ENCODE measurements at places on chromosomes 1 and 21. TPM values are rescaled to one million over a fixed set of nuclear protein-coding genes. Genes with fewer than 3 reads are reported as not detected.

DNA sequence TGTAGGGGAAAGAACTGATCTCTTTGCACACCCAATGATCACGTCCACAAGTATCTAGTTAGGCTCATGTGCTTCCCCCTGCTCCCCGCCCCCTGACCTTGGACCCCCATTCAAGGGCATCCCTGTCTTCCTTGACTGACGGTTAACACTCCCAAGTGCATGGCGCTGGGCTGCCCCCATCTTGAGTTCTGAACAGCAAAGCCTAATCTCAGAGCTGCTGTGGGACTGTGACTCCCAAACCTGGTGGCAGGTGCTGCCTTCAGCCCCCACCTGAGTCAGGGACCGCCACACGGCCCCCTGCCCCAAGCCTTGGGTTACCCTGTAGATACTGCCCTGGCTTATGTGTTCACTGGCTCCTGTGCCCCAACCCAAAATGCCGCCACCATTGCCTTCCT is 925 bp downstream of the TNNI1 start:
- no peak for DNase-seq
- peaks cover 9% of the 10 kb centered on the region for H3K36me3 ChIP-seq
- peak overlapping the region; percentile 81 for H3K27ac ChIP-seq

Gene MEGF6
- 4.6 TPM for total RNA-seq

DNA sequence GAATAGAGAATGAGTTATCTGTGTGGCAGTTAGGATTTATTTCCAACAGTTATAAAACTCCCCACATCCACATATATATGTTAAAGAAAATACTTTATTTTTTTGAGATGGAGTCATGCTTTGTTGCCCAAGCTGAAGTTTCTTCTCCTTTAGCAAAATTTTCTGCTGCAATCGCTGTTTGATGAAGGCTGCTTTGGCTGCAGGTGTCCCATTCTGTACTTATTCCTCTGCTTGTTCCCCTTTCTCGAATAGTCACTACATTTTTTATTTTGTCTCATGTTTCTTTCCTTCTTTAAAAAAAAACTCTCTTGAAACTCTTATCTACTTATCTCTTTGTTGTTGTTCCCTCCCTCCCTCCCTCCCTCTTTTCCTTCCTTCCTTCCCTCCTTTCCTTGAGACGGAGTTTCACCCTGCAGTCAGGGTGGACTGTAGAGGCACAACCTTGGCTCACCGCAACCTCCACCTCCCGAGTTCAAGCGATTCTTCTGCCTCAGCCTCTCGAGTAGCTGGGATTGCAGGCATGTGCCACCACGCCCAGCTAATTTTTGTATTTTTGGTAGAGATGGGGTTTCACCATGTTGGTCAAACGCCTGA is 10.6 kb downstream of the OR2W3 start:
- no peaks in the 10 kb centered on the region for H3K27me3 ChIP-seq
- peak overlapping the region; percentile 1 for H3K4me3 ChIP-seq
- DNase-seq = no peak
- no peaks in the 10 kb centered on the region for H3K36me3 ChIP-seq

DNA sequence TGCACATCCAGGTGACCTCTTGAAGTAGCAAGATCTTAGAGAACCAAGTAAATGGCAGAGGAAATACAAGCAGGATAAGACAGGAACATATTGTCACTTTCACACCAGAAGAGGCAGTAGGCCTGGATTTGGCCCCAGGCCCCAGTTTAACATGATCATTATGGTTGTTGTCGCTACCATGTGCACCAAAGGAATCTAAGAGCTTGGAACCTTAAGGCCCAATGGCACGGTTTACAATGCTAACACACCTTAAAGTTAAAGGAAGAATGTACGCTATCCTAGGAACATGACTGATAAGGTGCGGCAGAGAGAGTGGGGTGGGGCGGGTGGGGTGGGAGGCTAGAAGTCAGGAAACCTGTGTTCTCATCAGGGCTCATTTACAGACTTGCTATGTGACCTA is 147.5 kb downstream of the ROR1 start:
- H3K4me1 ChIP-seq = peaks cover 19% of the 10 kb centered on the region
- no peaks in the 10 kb centered on the region for H3K27me3 ChIP-seq
- no peak overlapping the region for H3K4me3 ChIP-seq
- no peaks in the 10 kb centered on the region for H3K36me3 ChIP-seq

Gene FAAH
- 7.9 TPM for total RNA-seq

DNA sequence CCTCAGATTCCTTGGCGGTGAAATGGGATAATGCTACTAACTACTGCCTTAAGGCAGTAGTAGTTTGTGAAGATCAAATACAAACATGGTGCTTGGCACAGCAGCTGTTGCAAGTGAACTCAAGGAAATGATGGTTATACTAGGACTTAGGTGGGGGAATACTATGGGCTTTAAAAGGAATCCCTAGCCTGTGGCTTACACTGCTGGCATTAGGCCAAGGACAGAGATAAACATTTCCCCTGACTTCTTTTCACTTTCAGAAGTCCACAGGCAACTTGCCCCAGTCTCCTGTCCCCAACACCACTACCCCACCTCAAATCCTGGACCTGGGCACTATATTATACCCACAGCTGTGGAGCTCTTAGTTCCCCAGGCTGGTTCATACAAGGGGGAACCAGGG is 13.1 kb upstream of the VAMP4 start:
- H3K27ac ChIP-seq = no peak overlapping the region
- H3K4me3 ChIP-seq = no peak overlapping the region
- no peak for DNase-seq
- no peaks in the 10 kb centered on the region for H3K27me3 ChIP-seq

DNA sequence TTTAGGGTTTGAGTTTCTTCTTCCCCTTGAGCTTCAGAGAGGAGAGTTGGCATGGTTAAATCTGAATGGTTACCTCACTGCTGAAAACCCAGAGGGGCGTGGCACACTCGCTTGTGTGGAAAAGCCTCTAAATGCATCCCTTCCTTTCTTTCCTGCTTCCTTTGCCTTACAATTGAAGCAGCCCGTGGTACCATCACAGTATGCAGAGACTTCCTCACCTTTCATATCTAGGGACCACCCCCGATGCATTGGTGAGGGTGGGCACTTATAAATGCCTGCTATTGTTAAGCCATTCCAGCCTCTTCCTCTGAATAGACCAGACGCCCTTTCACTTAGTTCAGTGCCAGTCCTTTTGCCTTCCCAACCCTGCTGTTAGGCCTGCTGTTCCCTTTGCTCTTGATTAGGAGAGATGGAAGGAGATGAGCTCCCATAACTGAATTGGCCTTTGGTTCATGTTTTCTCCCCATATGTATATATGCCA is 21.9 kb upstream of the LAX1 start:
- H3K4me3 ChIP-seq = no peak overlapping the region
- H3K4me1 ChIP-seq = peaks cover 20% of the 10 kb centered on the region
- H3K27me3 ChIP-seq = no peaks in the 10 kb centered on the region
- no peak overlapping the region for H3K27ac ChIP-seq
- peak; percentile 39 for DNase-seq
- peaks cover 2% of the 10 kb centered on the region for H3K36me3 ChIP-seq

Gene DMBX1
- not detected for total RNA-seq

Gene RHD
- 0.12 TPM for total RNA-seq

DNA sequence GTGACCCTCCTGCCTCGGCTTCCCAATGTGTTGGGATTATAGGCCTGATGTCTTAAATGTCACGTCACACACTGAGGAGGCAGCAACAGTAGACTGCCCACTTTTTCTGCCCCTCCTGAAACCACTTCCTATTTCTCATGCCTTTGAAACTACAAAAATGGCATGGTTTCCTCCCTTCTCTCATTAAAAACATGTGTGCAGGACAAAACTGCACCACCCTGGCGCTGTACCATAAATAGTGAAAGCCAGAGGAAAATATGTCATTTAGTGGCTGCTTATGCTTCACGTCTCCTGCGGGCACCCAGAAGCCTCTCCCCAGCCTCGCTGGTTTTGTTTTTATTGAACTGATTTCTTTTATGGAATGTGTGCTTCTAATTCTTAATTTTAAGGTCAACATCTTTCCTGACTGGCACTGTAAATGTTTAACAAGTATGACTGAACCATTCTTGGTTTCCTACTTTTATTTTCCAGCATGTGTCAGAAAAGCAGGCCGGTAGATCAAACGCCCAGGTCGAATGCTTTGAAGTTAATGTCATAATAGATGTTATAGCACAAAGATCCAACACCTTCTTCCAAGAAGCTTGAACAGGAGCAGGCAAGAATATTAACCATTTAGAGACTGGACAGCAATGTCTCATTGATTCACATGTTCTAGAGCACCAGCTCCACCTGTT is 59.6 kb upstream of the C1orf87 start:
- no peak overlapping the region for H3K4me3 ChIP-seq
- no peaks in the 10 kb centered on the region for H3K36me3 ChIP-seq
- no peaks in the 10 kb centered on the region for H3K4me1 ChIP-seq
- H3K27me3 ChIP-seq = no peaks in the 10 kb centered on the region

GRCh38 chr21:26067836-26068594 is 102.6 kb downstream of the APP start:
- H3K27ac ChIP-seq = no peak overlapping the region
- H3K4me3 ChIP-seq = no peak overlapping the region
- no peak for DNase-seq
- H3K36me3 ChIP-seq = no peaks in the 10 kb centered on the region
- no peaks in the 10 kb centered on the region for H3K27me3 ChIP-seq

- H3K4me1 ChIP-seq = no peaks in the 10 kb centered on the region
- no peak overlapping the region for H3K27ac ChIP-seq
- H3K36me3 ChIP-seq = no peaks in the 10 kb centered on the region
- no peak for DNase-seq
- no peaks in the 10 kb centered on the region for H3K27me3 ChIP-seq
These were observed 28.7 kb upstream of the RGS5 start for GRCh38 chr1:163231385-163231784.

DNA sequence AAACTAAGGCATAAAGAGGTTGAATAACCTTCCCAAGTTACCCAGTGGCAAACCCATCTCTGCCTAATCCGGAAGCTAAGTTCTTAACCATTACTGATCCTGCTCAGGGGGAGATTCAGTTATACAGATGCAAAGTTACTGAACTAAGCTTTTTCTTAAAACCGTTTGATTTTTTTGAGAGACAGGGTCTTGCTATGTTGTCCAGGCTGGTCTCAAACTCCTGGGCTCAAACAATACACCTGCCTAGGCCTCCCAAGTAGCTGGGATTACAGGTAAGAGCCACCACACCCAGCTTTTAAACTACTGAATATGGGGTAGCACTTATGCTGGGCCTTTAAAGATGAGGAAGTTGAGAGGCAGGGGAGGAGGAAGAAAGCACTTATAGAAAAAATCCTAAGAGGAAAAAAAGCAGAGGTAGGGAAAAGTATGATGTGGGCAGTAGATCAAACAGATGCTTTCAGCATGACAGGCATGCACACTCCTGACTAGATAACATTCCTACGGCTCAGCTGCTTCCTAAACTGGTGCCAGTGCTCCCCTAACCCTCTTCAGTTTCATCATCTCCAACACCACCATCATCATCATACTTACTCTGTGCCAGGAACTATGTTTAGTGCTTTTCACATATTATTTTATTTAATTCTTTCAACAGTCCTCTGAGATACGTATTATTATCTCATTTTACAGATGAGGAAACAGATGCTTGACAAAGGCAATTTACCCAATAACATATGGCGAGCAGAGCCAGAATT is 5.8 kb downstream of the PAFAH2 start:
- peak overlapping the region; percentile 42 for H3K27ac ChIP-seq
- no peak overlapping the region for H3K4me3 ChIP-seq
- H3K4me1 ChIP-seq = peaks cover 72% of the 10 kb centered on the region
- no peak for DNase-seq
- H3K27me3 ChIP-seq = no peaks in the 10 kb centered on the region

- H3K4me1 ChIP-seq = no peaks in the 10 kb centered on the region
- H3K27me3 ChIP-seq = no peaks in the 10 kb centered on the region
- no peaks in the 10 kb centered on the region for H3K36me3 ChIP-seq
These were observed 20.1 kb downstream of the SIM2 start for GRCh38 chr21:36718951-36719501.

Gene KLF17
- total RNA-seq = not detected

DNA sequence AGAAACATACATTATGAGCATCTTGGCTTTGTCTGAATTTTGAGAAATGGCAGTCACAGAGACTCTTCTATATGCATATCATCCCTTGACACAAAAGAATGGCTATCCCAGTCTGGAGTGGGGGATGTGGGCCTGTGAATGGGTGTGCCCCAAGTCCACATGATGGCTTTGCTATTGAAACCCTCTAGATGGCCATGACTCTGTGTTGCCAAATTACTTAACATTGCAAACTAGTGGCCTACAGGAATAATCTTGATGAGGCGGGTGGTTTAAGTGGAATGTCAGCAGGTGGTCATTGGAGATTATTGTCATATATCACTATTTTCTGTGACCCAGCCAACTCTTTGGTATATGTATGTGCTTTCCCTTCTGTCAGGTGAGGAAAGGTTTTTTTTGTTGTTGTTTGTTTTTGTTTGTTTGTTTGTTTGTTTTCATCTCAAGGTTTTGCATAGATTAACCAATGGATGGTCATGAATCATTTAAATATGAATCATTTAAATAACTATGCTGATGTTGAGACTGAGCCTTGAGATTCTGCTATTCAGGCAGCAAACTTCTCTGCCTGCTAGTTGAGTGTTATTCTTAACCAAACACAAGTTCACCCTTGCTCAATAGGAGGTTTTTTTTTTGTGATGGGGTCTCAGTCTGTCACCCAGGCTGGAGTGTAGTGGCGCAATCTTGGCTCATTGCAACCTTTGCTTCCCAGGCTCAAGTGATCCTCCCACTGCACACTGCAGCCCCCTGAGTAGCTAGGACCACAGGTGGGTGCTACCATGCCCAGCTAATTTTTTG is 103.0 kb downstream of the NOS1AP start:
- H3K4me1 ChIP-seq = no peaks in the 10 kb centered on the region
- no peak for DNase-seq
- no peak overlapping the region for H3K27ac ChIP-seq
- H3K4me3 ChIP-seq = no peak overlapping the region
- no peaks in the 10 kb centered on the region for H3K36me3 ChIP-seq

- DNase-seq = no peak
- no peaks in the 10 kb centered on the region for H3K4me1 ChIP-seq
- no peaks in the 10 kb centered on the region for H3K36me3 ChIP-seq
- H3K27me3 ChIP-seq = no peaks in the 10 kb centered on the region
- no peak overlapping the region for H3K27ac ChIP-seq
- no peak overlapping the region for H3K4me3 ChIP-seq
These were observed 82.3 kb downstream of the HMCN1 start for GRCh38 chr1:185816460-185816859.

Gene RHBG
- not detected for total RNA-seq

Gene HAPLN2
- total RNA-seq = 0.28 TPM

Gene DDAH1
- total RNA-seq = 8.2 TPM

- H3K27ac ChIP-seq = peak overlapping the region; percentile 10
- peaks cover 54% of the 10 kb centered on the region for H3K36me3 ChIP-seq
- DNase-seq = no peak
- H3K4me1 ChIP-seq = peaks cover 35% of the 10 kb centered on the region
- no peak overlapping the region for H3K4me3 ChIP-seq
These were observed 65.6 kb upstream of the EDEM3 start for GRCh38 chr1:184820218-184820750.

- DNase-seq = no peak
- H3K4me1 ChIP-seq = no peaks in the 10 kb centered on the region
- no peak within 1 kb of the TSS for H3K27ac ChIP-seq
- H3K36me3 ChIP-seq = no peaks in the 10 kb centered on the region
These were observed at the start of gene GJB4 for GRCh38 chr1:34759503-34760357. Gene GJB4, plus strand, starts transcription at chr1:34759740. Its CDS starts 1,515 bp downstream, at chr1:34761255.

Gene TDRD5
- not detected for total RNA-seq

- H3K4me3 ChIP-seq = no peak overlapping the region
- no peak for DNase-seq
- H3K4me1 ChIP-seq = peaks cover 37% of the 10 kb centered on the region
- H3K27me3 ChIP-seq = no peaks in the 10 kb centered on the region
These were observed 205.5 kb upstream of the HOOK1 start for GRCh38 chr1:59609245-59609644.

GRCh38 chr1:9439074-9439761 is 100.0 kb upstream of the SLC25A33 start:
- H3K36me3 ChIP-seq = no peaks in the 10 kb centered on the region
- H3K4me1 ChIP-seq = peaks cover 85% of the 10 kb centered on the region
- peak overlapping the region; percentile 11 for H3K4me3 ChIP-seq

Gene PPCS
- total RNA-seq = 41.0 TPM

Data from psoas muscle (tissue), 8 donors.